Activated T-cell treated with anti-CD3 and anti-CD28 coated beads, Interleukin-2, amount 50 U/mL, for 4 hours (primary cell): ENCODE measurements at places on chromosomes 4 and X. TPM values are rescaled to one million over a fixed set of nuclear protein-coding genes. Genes with fewer than 3 reads are reported as not detected.

Gene MCF2
- total RNA-seq = 0.13 TPM

Gene HNRNPD
- 507 TPM for total RNA-seq

Gene NRK
- total RNA-seq = 0.03 TPM

Gene PNCK
- total RNA-seq = 0.71 TPM

Gene CRLF2
- 0.30 TPM for total RNA-seq

Gene IL13RA2
- total RNA-seq = not detected

Gene TLR8
- not detected for total RNA-seq

Gene RS1
- not detected for total RNA-seq

Gene PSAPL1
- total RNA-seq = not detected

GRCh38 chrX:12804655-12805054 is 13.4 kb downstream of the PRPS2 start:
- DNase-seq = no peak

- DNase-seq = no peak
These were observed 49.5 kb downstream of the USP53 start for GRCh38 chr4:119261986-119262385.

GRCh38 chr4:6769233-6769988 is 13.1 kb upstream of the KIAA0232 start:
- no peak for DNase-seq

- no peak for DNase-seq
These were observed 145.4 kb upstream of the PLAC1 start for GRCh38 chrX:134803551-134804183.

GRCh38 chr4:19944806-19945205 is 306.9 kb upstream of the SLIT2 start:
- no peak for DNase-seq

- DNase-seq = no peak
These were observed 292.5 kb downstream of the USP46 start for GRCh38 chr4:52366621-52367020.

DNA sequence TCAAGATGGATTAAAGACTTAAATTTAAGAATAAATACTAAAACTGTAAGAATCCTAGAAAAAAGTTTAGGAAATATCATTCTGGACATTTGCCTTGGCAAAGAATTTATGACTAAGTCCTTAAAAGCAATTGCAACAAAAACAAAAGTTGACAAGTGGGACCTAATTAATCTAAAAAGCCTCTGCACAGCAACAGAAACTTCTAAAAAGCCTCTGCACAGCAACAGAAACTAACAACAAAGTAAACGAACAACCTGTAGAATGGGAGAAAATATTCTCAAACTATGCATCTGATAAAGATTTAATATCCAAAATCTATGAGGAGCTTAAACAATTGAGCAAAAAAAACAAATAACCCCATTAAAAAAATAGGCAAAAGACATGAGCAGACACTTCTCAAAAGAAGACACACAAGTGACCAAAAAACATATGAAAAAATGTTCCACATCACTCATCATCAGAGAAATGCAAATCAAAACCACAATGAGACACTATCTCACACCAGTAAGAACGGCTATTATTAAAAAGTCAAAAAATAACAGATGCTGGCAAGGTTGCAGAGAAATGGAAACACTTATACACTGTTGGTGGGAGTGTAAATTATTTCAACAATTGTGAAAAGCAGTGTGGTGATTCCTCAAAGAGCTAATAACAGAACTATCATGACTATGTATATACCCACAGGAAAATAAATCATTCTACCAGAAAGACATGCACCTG is 5.5 kb upstream of the OPRPN start:
- no peak for DNase-seq

- no peak for DNase-seq
These were observed 287.2 kb downstream of the INPP4B start for GRCh38 chr4:142558851-142559250.

DNA sequence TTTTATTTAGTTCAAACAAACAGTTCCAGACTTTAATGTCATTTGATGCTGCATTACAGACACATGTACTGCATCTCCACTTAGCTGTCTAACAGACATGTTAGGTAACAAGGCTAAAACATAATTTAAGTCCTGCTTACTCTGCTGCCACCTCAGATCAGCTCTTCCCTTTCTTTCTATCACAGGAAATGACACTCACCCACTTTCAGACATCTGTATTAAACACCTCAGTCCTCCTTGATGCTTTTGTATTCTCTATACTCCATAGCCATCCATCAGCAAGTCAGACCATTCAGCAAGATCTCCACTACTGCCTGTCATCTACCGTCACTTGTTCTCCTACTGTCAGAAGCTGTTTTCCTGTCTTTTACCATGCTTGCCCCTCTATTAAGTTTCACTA is 405.4 kb downstream of the IL15 start:
- no peak for DNase-seq

- DNase-seq = no peak
These were observed 138.5 kb upstream of the TBL1X start for GRCh38 chrX:9326369-9326768.

DNA sequence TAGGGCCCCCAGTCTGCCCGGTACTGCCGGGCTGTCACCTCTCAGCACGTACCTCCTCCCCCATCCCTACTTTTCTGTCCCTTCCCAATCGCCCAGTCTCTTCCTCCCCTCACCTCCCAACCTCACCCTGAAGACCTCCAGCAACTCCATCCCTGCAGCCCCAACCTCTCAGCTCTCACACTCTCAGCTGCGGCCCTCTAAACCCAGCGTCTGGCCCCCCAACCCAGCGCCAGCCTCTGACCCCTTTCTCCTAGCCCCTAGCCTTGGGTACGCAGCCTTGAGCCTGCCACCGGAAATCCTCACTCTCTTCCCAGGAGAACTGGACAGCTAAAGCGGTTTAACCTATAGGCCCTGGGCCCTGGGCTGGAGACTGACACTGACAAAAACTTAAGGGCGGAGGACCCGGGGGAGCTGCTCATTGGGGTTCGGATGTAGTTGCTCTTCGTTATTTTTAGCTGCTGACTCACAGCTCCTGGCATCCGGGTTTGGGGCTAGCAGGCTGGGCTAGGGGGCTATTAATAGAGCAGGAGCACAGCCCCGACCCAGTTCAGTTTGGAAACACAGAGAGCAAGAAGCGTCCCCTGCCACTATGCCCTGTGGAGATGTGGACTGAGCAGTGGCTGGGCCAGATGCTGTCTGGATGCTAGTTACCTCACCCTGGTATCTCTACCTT is 9.6 kb upstream of the DLG3 start:
- DNase-seq = no peak

DNA sequence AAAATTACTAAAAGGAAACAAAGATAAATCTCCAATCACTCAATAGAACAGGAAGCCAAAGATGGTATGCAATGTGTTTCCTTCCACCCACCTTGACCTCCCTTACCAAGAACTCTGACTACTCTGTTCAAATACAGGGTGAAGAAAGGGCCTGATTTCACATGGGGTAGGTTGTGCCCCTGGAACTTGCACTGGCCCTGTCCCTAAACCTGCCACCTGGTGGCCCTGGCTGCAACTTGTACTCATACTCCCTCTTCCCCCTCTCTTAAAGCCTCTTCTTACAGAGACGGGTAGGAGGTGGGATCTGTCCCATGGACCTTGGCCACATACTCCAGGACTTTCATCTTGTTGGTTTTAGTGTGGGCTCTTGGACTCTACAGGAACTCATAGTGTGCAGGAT is 17.3 kb upstream of the TMEM185A start:
- DNase-seq = no peak

DNA sequence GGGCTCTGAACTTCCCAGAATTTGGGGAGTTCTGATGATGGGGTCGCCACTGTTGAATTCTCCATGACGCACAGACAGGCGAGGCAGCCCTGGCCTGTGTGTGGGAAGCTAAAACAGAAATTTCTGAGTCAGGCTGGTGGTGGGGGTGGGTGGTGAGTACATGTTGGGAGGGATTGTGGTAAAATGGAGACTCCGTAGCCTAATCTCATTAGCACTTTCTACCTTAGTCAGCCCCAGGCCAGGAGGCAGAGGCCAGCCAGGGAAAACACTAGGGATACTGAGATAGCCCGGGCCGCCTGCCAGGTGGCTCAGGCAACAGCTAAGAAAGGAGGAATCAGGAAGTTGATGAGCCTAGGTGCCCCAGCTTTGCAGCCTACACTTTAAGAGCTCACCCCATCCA is 39.3 kb upstream of the NHSL2 start:
- no peak for DNase-seq

GRCh38 chr4:59500103-59500502 is 1700.0 kb upstream of the ADGRL3 start:
- DNase-seq = no peak

DNA sequence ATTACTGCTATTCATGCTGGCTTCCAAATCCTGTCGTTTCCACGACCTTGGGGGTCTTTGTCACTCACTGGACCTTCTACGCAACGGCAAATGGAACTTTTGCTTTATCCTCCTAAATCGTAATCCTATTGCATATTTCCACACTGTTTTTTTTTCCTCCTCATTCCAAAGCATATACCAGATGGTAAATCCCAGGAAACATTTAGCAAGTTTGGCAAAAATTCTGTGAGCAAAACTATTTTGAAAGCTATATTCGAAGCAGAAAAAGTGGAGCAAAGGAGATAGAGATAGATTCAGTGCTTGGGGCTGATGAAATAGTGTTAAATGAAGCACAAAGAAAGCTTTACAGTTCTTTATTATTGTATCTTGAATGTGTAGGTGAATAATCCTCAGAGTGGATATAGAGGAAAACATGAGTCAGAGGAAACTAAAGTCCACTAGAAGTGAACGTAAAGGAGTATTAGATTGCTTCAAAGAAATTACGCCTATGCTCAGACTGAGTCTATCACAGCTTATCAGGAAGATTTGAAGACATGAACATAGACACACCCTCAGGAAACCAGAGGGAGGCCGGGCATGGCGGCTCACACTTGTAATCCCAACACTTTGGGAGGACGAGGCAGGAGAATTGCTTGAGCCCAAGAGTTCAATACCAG is 50.2 kb upstream of the FAM9A start:
- no peak for DNase-seq

GRCh38 chr4:185550933-185551332 is 15.6 kb upstream of the PDLIM3 start:
- DNase-seq = no peak

- DNase-seq = no peak
These were observed 10.1 kb downstream of the PITX2 start for GRCh38 chr4:110612631-110613269.

DNA sequence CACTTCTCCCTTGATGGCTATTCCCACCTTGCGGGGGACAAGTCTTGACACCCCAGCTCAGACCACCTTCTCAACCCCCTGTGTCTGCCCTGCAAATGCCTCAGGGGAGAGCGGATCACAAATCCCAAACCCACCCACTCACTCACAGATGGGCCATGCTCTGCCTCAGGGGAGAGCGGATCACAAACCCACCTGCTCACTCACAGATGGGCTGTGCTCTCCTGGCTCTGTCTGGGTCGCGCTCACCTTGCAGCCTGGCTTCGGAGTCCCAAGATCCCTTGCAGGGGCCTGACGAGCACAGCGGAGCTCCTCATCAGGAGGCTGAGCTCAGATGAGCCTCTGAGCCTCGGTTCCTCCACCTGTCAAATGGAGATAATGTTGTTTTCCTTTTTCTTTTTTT is 38.6 kb downstream of the HTRA3 start:
- DNase-seq = no peak

- peak; percentile 30 for DNase-seq
These were observed 21.4 kb downstream of the HELT start for GRCh38 chr4:185039508-185040273.

DNA sequence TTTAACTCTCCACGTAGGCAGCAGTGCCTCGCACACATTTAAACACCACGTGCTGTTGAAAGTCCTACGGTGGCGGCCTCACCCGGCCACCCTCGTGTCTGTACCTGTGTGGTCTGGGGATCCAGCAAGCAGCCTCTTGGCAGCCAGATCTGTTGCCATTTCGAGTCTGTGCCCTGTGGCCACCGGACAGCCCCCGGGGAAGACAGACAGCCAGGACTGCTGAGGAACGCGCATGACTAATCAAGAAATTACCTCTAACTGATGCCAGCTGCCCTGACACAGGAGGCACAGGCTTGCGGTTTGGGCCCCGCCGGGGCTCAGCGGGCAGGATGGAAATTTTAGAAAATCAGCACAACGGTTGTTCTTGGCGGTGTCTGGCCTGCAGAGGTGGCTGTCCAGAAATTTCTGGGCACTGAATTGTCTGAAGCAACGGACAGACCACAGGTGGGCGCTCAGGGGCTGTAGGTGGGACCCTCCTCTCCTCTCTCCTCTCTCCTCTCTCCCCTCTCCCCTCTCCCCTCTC is 15.6 kb upstream of the ASMTL start:
- peak; percentile 67 for DNase-seq

DNA sequence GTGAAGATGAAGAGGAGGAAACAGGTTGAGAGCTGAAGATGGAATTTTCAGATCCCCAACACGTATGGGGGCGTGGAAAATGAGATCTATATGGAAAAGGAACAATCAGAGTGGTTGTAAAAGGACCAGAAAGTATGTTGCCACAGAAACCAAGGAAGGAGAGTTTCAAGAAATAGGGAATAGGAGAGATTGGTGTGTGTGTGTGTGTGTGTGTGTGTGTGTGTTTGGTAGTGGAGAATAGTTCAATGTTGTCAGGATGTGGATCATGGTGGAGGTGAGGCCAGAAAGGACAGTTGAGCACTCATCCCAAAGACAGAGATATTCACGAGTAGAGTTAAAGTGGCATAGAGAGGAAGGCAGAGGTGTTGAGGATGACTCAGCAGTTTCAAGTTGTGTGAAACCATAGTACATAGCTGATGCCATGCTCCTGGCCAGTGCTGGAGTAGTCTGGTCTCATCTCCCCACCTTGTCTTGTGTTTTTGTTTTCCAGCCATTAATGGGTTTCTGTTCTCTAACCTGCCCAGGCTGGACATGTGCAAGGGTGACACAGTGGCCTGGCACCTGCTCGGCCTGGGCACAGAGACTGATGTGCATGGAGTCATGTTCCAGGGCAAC is 36.1 kb downstream of the HEPH start:
- no peak for DNase-seq

DNA sequence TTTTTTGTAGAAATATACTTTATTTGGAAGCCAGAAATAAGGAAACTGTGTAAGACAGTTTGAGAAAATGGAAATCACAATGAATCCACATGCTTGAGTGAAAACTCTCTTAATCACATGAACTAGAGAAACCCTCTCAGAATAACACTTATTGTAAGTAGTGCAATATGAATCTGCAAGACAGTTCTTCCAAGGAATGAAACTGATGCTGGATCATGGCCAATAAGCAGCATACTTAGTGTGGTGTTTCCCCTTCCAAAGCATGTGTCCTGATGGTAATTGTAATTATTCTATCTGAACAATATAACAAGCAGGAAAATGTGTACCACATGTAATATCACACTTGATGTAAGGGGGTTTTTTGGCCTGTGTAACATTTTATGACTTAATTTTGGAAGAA is 1870.5 kb upstream of the TENM3 start:
- no peak for DNase-seq
